ENCODE measurements at places on chromosomes 11 and 22. TPM values are rescaled to one million over a fixed set of nuclear protein-coding genes. Genes with fewer than 3 reads are reported as not detected.
A peak's percentile ranks its signal among the peaks of the same experiment; 100 is the strongest.

LSP1 gene
- total RNA-seq, result 449 TPM

ANO1 gene
- not detected for total RNA-seq

ACP2 gene
- total RNA-seq, result 26.8 TPM

GDPD4 gene
- total RNA-seq, result not detected

CATSPER1 gene
- total RNA-seq, result not detected

GRCh38 chr22:47201186-47201995, 438.9 kb downstream of the TBC1D22A start:
- no peak overlapping the region for H3K4me3 ChIP-seq
- no peaks in the 10 kb centered on the region for H3K27me3 ChIP-seq
- no peaks in the 10 kb centered on the region for H3K4me1 ChIP-seq
- no peak overlapping the region for H3K27ac ChIP-seq

DNA sequence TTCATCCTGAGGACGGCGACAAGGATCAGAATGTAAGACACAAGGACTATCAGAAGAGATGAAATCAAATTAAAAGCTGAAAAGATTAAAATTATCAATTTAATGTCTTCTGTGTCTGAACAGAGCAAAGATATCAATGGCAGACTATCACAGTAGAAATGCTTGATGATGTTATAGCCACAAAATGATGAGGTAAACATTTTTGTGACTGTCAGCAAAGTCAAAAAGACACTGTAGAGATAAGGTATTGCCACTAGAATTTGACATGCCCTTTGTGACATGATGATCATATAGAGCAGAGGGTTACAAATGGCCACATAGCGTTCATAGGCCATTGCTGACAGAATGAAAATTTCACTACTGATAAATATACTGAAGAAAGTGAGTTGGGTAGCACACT, 12.2 kb downstream of the OR5J2 start:
- H3K27ac ChIP-seq, result no peak overlapping the region
- H3K4me1 ChIP-seq, result no peaks in the 10 kb centered on the region
- DNase-seq, result no peak
- H3K27me3 ChIP-seq, result no peaks in the 10 kb centered on the region
- no peaks in the 10 kb centered on the region for H3K36me3 ChIP-seq

DNA sequence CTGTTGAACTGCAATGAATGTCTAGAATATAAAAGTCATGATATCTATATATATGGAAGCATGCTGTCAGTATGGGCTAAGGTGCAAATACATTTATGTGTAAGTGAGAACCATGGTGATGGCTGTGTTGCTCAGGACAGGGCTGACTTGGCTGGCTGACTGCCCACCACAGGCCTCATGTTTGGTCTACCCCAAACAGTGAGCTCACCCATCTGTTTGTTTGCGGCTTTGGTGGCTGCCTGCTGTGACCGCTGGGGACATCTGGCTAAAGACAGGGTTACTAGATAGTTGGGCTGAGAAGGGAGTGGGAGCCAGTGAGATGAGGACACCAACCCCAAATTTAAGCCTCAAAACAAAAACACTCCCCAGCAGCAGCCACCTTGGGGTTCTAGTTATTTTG, 6.3 kb downstream of the CD44 start:
- H3K27ac ChIP-seq, result peak overlapping the region; percentile 91
- H3K27me3 ChIP-seq, result no peaks in the 10 kb centered on the region
- DNase-seq, result peak; percentile 32
- no peaks in the 10 kb centered on the region for H3K36me3 ChIP-seq
- peaks cover 86% of the 10 kb centered on the region for H3K4me1 ChIP-seq

GRCh38 chr11:60194511-60194910, 11.6 kb upstream of the MS4A6A start:
- H3K27me3 ChIP-seq, result no peaks in the 10 kb centered on the region
- no peak overlapping the region for H3K27ac ChIP-seq
- H3K4me3 ChIP-seq, result no peak overlapping the region
- no peaks in the 10 kb centered on the region for H3K36me3 ChIP-seq
- no peak for DNase-seq

GRCh38 chr11:57610170-57610569, 12.7 kb downstream of the SERPING1 start:
- H3K4me3 ChIP-seq, result no peak overlapping the region
- H3K36me3 ChIP-seq, result no peaks in the 10 kb centered on the region
- H3K4me1 ChIP-seq, result no peaks in the 10 kb centered on the region
- DNase-seq, result no peak
- peaks cover 4% of the 10 kb centered on the region for H3K27me3 ChIP-seq

DNA sequence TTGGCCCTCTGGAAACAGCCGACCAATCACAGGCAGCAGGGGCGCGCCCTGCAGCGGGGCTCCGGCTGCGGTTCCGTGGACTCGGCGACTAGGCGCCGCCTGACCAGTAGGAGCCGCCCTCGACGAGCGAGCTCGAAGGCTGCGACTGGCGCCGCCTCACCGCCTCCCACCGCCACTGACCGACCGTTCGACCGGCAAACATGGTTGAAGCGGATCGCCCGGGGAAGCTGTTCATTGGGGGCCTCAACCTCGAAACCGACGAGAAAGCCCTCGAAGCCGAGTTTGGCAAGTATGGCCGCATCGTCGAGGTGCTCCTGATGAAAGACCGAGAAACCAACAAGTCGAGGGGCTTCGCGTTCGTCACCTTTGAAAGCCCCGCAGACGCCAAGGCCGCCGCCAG, at the start of gene RBMXL2:
TSS of gene RBMXL2 (plus strand) at position 78 of the 400 bp plus-strand sequence. CDS start at position 201, 123 bp downstream.
- H3K27ac ChIP-seq, result no peak within 1 kb of the TSS
- H3K36me3 ChIP-seq, result no peaks in the 10 kb centered on the region
- H3K4me1 ChIP-seq, result no peaks in the 10 kb centered on the region
- no peak within 1 kb of the TSS for H3K4me3 ChIP-seq
- H3K27me3 ChIP-seq, result no peaks in the 10 kb centered on the region

DNA sequence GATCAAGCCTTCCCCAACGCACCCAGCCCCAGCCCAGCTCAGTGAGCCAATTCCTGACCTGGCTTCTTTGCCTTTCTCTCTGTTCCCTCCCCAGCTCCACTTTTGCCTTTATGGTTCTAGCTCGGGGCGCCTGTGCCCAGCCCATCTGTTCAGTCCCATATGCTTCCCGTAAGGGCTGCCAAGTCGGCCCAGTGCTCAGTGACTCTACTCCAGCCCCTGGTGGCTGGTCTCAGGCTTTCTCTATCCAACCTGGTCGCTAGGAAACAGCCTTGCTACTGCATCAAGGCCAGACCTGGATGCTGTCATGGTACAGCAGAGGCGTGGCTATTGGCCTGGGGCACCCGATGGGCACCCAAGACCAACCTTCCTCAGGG, 178.0 kb downstream of the DSCAML1 start:
- no peaks in the 10 kb centered on the region for H3K4me1 ChIP-seq
- H3K36me3 ChIP-seq, result no peaks in the 10 kb centered on the region
- no peak overlapping the region for H3K27ac ChIP-seq
- no peak for DNase-seq

GRCh38 chr11:65685981-65686380, 23.3 kb upstream of the RELA start:
- no peaks in the 10 kb centered on the region for H3K36me3 ChIP-seq
- H3K27me3 ChIP-seq, result no peaks in the 10 kb centered on the region
- H3K27ac ChIP-seq, result no peak overlapping the region
- no peaks in the 10 kb centered on the region for H3K4me1 ChIP-seq

- H3K27ac ChIP-seq, result no peak within 1 kb of the TSS
- no peaks in the 10 kb centered on the region for H3K36me3 ChIP-seq
- peak within 1 kb of the TSS; percentile 23 for H3K4me3 ChIP-seq
- no peaks in the 10 kb centered on the region for H3K27me3 ChIP-seq
- DNase-seq, result no peak
Measured at GRCh38 chr22:29205594-29206371, at the start of gene EMID1. Gene EMID1 (plus strand): TSS chr22:29205896. CDS start chr22:29206039, 143 bp downstream.

DNA sequence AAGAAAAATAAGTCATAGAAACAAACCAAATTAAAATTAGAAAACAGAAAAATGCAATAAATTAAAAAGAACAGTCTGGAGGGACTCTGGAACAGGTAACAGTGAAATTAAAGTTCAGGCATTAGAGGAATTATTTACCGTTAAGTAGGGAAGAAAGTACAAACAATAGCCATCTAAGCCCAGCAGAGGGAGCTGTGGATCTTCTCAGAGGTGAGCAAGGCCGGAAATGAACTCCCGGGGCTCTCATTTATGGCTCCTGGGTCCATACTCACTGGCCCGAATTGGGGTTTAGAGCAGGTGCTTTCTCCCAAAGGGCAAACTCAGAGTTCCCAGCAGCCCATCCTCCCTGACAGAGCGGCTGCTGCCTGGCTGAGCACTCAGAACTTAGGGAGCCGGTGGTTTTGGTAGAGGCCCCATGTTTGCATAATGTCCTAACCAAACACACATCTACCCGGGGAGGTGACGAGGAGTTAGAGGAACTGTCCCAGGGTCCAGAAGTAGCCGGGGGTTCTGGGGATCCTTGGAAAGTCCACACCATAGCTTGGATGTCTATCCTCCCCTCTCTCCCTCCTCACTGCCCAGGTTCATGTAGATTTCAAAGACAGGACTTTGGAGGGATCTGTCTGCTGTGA, 87.8 kb upstream of the VPREB1 start:
- DNase-seq, result peak; percentile 46
- no peak overlapping the region for H3K27ac ChIP-seq
- H3K4me3 ChIP-seq, result no peak overlapping the region
- no peaks in the 10 kb centered on the region for H3K36me3 ChIP-seq
